ENCODE measurements at places on chromosomes 7 and 10.

DNA sequence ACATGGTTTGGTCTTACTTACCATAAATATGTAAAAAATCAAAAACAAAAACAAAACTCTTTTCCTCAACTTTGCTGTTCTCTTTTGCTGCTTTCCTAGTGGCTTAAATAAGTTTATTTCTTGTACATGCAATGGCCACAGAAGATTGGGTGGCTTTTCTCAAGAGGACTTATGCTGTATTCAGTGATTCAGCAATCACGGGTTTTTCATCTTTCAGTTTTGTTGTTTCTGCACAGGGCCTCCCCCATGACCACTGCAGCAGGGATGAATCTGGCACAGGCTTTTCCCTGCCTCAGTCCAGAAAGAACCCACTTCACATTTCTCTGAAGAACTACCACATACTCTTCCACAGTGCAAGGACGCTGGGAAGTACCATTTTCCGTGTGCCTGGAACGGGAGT lies 355.0 kb downstream of the RNLS start:
- peaks cover 44% of the 10 kb centered on the region for H3K4me1 ChIP-seq
- no peak overlapping the region for H3K4me3 ChIP-seq
- DNase-seq = no peak
- no peaks in the 10 kb centered on the region for H3K36me3 ChIP-seq
- H3K27ac ChIP-seq = no peak overlapping the region

DNA sequence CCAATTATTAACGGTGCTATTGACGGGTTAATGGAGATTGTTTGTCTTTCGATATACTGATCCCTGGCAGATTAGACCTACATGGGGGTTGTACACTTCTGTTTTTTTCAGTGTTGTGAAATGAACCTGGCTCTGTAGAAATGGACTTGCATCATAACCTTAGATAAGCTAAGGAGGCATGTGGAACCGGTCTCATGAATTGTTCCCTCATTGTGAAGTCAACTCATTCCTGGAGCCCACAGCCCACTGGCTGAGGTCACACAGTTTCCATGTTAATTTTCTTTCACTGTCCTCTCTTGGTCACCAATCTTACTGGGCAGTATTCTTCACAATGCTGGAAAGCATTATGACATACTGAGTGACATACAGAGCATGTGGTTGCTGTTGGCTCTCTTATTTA lies 202.8 kb downstream of the BMPER start:
- no peak overlapping the region for H3K4me3 ChIP-seq
- H3K27ac ChIP-seq = no peak overlapping the region
- no peak for DNase-seq

DNA sequence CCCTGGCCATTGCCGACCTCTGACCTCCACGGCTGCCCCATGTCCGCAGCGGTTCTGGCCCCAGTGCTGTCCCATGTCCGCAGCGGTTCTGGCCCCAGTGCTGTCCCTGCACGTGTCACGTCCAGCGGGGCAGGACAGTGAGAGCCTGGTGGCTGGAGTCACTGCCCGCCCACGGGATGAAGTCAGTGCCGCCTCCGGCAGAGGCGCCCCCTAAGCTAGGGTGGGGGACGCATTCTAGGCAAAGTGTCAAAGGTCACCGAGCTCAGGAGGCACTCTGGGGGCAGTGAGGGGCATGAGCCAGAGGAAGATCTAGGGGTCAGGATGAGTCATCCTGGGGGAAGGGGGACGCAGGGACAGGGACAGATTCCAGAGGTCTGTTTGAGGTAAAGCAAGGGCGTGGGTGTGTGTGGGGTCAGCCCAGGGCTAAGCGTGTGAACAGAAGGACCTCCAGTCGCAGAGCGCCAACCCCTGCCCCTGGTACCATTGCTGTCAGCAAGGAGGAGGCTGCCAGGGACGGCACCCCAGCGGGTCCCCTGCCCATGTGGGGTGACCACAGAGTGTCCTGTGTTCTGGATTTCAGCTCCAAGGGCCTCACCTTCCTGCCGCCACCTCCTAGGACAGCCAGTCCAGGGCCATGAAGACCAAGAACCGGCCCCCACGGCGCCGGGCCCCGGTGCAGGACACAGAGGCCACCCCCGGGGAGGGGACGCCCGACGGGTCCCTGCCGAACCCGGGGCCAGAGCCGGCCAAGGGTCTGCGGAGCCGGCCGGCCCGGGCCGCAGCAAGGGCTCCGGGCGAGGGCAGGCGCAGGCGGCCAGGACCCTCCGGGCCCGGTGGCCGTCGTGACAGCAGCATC lies 665 bp downstream of the BHLHA15 start:
- no peaks in the 10 kb centered on the region for H3K4me1 ChIP-seq
- peaks cover 6% of the 10 kb centered on the region for H3K36me3 ChIP-seq
- no peak overlapping the region for H3K27ac ChIP-seq
- DNase-seq = no peak

DNA sequence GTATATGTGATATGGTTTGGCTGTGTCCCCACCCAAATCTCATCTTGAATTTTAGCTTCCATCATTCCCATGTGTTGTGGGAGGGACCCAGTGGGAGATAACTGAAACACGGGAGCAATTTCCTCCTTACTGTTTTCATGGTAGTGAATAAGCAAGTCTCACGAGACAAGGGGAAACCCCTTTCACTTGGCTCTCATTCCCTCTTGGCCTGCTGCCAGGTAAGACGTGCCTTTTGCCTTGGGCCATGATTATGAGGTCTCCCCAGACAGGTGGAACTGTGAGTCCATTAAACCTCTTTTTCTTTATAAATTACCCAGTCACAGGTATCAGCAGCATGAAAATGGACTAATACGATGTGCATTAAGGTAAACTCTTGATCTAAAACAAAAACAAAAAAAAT lies 357.1 kb upstream of the AOAH start:
- H3K4me3 ChIP-seq = no peak overlapping the region
- no peak overlapping the region for H3K27ac ChIP-seq
- peaks cover 8% of the 10 kb centered on the region for H3K4me1 ChIP-seq

DNA sequence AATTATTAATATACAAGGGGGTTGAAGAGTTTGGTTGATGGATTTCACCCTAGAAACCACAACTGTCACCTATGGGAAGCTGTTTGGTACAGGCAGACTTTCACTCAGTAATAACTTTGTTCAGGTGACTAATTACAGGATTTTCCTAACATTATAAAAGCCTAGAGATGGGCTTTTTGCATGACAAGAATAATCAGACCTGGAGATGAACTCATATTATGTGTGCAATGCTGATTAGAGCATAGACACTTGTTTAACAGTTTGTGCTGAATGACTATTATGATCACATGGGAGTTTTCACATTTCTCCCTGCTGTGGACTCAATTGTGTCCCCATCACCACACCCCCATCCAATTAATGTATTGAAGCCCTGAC lies 90.2 kb upstream of the STEAP4 start:
- no peaks in the 10 kb centered on the region for H3K36me3 ChIP-seq
- no peaks in the 10 kb centered on the region for H3K4me1 ChIP-seq
- no peak overlapping the region for H3K27ac ChIP-seq
- no peak overlapping the region for H3K4me3 ChIP-seq
- DNase-seq = no peak

DNA sequence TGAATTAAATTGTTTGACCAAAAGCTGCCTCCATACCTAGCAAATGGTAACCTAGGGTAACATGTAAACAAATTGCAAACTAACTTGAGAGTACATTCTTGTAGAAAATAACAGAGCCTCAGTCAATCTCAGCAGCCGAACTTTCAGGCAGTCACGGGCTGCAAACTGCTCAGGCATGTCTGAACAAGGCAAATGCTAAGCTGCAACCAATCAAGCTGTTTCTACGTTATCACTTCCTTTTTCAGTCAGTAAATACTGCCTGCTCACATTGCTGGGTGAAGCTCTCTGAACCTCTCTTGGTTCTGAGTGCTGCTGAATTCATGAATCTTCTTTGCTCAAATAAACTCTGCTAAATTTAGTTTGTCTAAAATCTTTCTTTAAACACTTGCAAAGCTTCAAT lies 1212.4 kb downstream of the SORCS1 start:
- no peaks in the 10 kb centered on the region for H3K36me3 ChIP-seq
- peak overlapping the region; percentile 33 for H3K4me3 ChIP-seq
- H3K4me1 ChIP-seq = no peaks in the 10 kb centered on the region
- DNase-seq = no peak

- peak overlapping the region; percentile 76 for H3K27ac ChIP-seq
- H3K36me3 ChIP-seq = no peaks in the 10 kb centered on the region
- H3K4me3 ChIP-seq = no peak overlapping the region
- peaks cover 14% of the 10 kb centered on the region for H3K4me1 ChIP-seq
- DNase-seq = no peak
These were observed 19.9 kb upstream of the FAM180A start for GRCh38 chr7:135768467-135768866.

DNA sequence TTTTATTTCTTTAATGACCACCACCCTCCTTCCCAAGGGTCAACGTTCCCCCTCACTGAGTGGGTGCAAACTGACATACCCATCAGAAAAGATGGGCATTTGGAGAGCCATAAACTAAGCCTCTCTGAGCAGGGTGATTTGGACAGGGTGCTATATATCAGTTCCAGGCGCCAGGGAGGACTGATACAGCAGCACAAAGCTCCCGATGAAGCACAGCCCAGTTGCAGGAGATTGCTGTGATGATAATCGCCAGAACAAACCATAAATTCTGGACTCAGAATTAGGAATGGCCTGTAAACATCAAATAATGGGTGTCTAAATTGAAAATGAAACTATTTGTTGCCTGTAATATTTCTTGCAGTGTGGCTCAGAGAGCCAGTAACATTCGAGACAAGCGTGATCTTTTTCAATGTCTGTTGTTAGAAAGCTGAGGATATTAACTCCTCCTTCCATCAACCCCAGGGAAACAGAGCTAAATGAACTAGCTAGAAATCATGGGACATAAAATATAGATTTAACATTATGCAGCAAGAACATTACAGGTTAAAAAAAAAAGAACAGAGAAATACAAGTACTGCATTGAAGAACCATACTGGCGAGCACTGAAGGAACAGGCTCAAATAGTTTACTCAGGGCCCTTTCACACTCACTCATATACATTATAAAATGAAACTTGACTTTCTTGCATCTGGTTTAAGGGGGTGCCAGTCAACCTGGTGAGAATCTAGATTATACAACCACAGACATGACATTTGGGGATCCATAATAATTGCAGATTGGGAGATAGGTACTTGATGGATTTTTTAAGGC lies 137.5 kb upstream of the LRRTM3 start:
- H3K27me3 ChIP-seq = no peaks in the 10 kb centered on the region
- H3K4me3 ChIP-seq = no peak overlapping the region
- no peaks in the 10 kb centered on the region for H3K4me1 ChIP-seq
- H3K36me3 ChIP-seq = no peaks in the 10 kb centered on the region
- H3K27ac ChIP-seq = no peak overlapping the region

- H3K27ac ChIP-seq = no peak overlapping the region
- H3K27me3 ChIP-seq = no peaks in the 10 kb centered on the region
- H3K4me3 ChIP-seq = no peak overlapping the region
These were observed 128.7 kb downstream of the GNAI1 start for GRCh38 chr7:80263333-80263732.

GRCh38 chr7:55504093-55504859 lies 68.0 kb downstream of the VOPP1 start:
- H3K4me1 ChIP-seq = no peaks in the 10 kb centered on the region
- H3K27ac ChIP-seq = no peak overlapping the region
- H3K4me3 ChIP-seq = no peak overlapping the region
- H3K27me3 ChIP-seq = no peaks in the 10 kb centered on the region

DNA sequence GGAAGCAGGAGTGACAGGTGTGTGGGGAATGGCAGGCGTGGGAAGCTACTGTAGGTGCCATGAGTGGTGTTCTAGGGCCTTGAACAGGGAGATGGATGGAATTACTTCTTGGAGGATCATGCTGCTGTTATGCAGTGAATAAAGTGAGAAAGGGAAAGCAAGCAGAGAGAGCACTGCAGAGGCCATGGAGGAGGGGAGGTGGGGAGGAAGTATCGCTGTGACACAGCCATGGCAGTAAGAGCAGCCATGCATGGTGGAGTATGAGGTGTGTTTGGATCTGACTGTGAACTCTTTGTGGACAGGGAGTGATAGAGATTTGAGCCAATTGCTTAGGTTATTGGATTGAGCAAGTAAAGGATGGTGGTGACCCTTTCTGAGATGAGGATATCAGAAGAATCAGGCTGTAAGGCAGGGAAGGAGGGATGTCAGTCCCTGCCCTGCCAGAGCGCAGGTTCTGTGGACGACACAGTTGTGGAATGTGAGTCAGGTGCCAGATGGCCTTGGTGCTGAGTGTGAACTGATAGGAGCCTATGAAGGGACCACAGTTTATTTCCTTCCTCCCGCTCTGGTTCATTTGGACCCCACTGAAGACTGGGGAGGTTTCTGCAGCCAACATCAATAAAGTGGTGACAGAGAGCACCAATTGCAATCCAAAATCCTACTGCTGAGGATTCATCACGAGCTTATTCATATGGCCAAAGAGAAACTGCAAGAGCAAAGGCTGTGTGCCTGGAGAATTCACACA lies 105.5 kb upstream of the TMEM72 start:
- peaks cover 35% of the 10 kb centered on the region for H3K4me1 ChIP-seq
- no peaks in the 10 kb centered on the region for H3K36me3 ChIP-seq
- no peaks in the 10 kb centered on the region for H3K27me3 ChIP-seq
- no peak for DNase-seq
- H3K4me3 ChIP-seq = no peak overlapping the region

- DNase-seq = no peak
- peaks cover 18% of the 10 kb centered on the region for H3K4me1 ChIP-seq
- H3K27me3 ChIP-seq = no peaks in the 10 kb centered on the region
- no peak overlapping the region for H3K27ac ChIP-seq
- H3K4me3 ChIP-seq = no peak overlapping the region
These were observed 173.5 kb downstream of the KMT2E start for GRCh38 chr7:105187302-105188169.

DNA sequence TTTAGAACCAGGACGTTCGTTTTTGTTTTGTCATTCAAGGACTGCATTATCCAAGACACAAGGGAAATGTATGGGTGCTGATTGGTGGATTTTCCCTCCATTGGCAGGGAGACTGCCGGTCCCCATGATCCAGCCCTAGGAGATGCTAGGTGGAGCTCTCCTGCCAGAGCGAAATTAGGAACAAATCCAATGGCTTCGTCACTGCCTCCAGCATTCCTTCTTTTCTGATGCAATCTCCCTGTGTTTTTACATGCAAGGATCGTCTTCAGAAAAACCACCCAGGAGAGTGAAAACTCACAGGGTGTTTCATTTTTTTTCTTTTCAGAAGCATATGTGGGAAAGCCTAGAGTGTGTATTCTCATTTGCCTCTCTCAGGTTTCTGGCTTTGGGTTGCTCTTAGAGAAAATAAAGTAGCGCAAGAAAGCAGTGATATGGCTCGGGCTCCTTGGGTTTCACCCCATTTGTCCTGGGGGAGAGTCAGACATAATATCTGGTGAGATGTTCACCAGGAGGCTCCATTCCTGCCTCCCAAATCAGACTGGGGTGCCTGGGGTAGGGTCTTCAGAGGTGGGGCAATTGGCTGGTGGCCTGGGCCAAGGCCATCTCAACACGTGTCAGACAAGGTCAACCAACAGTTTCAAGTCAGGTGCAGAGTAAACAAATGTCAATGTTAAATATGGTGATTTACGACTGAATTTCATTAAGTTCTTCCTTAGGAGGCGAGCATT lies 450.9 kb upstream of the MKI67 start:
- no peak overlapping the region for H3K4me3 ChIP-seq
- H3K27me3 ChIP-seq = no peaks in the 10 kb centered on the region
- DNase-seq = no peak
- no peak overlapping the region for H3K27ac ChIP-seq
- no peaks in the 10 kb centered on the region for H3K4me1 ChIP-seq

- H3K27ac ChIP-seq = no peak overlapping the region
- no peak for DNase-seq
- no peaks in the 10 kb centered on the region for H3K36me3 ChIP-seq
- no peaks in the 10 kb centered on the region for H3K27me3 ChIP-seq
These were observed 1.2 kb upstream of the PRRT4 start for GRCh38 chr7:128362670-128363069.

Measured in thoracic aorta (tissue), 2 donors.